Stimulated activated CD8-positive, alpha-beta memory T cell treated with anti-CD3 and anti-CD28 coated beads, Interleukin-2, amount 100 ng/mL, for 48 hours (primary cell): ENCODE measurements at places on chromosomes 1 and 21.
A peak's percentile ranks its signal among the peaks of the same experiment; 100 is the strongest.

- DNase-seq, result no peak
These were observed at the start of gene ITPKB for GRCh38 chr1:226738995-226739695. Gene ITPKB (minus strand): TSS chr1:226739282. CDS start chr1:226737458, 1,824 bp downstream.

- DNase-seq, result no peak
These were observed 61.7 kb downstream of the BACE2 start for GRCh38 chr21:41229509-41230248.

DNA sequence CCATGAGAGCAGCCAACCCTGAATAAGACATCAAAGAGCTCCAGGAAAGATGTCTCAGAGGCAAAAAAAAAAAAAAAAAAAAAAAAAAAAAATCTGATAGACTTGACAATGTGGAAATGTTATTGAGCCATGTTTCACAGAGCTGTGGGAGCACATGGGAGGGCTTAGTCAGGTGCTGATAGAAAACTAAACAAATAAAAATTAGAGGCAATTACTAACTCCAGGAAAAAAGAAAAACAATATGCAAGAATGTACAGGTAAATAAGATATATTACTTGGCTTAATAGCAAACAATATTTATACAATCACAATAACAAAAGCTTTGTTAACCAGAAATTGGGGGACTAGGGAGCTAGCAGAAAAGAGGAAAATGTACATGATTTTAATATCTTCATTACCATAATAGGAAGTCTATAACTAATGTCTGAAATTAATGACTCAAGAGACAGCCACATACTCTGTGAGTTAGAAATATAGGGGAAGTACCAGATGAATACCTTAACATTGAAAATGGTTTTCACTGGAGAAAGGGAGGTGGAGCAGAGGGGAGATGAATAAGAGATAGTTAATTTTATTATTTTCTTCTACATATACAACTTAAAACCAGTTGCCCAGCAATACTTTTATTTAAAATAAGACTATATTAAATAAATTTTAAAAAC, 16.9 kb upstream of the RGS16 start:
- DNase-seq, result no peak

GRCh38 chr1:116769561-116769977, 15.3 kb downstream of the CD2 start:
- DNase-seq, result no peak

DNA sequence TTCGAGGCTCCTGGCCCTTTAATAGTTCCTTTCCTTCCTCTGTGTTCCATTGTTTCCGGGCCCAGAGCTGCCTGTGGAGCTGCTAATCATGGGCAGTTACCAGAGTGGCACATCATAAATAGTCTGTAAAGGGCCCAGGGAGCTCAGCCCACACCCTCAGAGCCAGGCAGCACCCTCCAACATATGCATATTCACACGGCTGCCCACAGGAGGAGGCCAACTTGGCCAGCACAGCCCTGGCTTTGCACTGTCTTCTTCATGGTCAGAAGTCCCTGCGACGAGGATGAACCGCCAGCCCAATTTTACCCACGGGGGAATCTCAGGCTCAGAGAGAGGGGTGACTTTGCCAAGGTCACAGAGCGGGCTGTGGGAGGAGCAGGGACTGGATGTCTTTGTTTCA, 172.5 kb downstream of the TRABD2B start:
- no peak for DNase-seq

DNA sequence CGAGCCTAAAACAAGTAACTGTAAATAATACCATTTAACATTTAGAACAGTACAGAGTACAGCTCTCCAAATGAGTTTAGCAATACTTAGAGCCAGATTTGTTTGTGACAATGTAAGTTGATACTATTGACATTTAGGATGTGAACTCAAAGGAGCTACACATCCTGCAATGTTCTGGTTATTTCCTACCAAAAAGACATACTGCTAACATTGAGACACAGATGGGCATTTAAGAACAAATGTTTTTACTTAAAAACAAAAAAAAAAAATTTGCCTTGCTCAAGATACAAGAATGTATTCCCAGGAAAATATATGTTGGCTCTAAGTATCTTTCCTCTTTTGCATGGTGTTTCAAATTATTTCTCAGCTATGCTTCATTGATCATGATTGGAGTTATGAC, 1464.8 kb upstream of the PRMT6 start:
- no peak for DNase-seq

DNA sequence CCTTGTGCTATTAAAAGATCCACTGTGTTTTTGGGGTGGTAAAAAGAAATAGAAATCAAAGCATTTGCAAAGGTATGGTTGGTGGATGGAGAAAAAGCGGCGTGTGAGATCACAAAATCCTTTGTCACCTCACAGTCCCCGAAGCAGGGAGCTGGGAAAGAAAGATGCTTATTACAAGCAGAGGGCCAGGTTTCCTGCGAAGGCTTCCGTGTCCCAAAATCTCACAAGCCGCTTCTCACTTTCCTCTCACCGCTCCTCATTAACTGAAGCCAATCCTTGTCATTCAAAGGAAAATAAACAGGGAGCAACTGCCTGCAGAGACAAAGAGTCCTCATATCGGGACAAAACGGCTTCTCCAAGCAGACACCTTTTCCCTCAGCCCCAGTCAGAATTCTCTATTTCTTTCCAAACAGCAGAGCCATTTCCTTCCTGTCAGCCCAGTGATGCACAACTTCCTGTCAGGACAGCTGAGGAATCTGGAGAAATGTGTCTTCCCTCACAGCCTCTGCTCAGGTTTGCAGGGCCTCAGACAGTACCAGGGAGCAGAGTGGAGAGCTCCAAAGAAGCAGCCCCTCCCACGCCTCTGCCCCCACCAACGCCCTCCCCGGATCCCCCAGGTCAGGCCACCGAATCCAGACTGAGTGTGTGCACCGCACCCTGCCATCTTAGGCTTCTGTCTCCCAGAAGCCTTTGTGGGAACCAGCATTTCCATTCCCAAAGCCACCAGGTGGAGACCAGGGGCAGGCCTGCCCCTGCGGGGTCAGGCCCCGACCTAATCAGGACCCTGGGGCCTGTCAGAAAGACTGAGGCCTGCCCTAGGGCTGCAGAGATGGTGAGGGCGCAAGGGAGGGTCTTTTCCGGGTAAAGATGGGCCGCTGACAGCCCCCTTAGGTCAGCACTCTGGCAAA, 29.6 kb downstream of the KCNN3 start:
- no peak for DNase-seq

GRCh38 chr21:15928196-15928595, 198.4 kb downstream of the USP25 start:
- DNase-seq, result no peak

DNA sequence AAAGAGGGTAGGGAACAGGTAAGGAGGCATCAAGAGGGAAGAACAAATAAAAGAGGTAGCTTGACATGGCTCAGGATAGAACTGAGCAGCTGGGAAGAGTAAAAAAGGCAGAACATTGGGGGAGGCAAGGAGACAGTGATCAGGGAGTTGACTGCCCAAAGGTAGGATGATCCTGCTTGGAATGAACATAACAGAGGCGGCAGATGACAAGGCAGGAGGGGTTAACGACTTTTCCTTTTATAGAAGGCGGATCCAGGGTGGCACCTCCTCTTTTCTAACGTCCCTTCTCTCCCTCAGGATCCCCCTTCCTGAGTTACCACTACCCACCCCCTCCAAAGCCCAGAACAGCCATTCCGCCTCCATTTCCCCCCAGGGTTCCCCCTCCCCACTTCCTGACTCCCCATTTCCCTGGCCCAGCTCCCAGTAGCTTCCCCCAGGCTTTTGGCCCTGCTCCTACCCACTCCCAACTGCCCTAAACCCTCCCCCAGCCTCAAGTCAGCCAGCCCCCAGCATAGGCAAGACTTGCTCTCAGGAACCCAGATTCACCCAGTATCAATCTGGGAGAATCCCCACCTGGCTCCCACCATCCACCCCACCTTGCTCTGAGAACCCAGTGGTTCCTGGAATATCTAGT, 769 bp upstream of the ADAMTS4 start:
- no peak for DNase-seq

- DNase-seq, result peak; percentile 9
These were observed 79.0 kb downstream of the SLC45A1 start for GRCh38 chr1:8396786-8397406.

DNA sequence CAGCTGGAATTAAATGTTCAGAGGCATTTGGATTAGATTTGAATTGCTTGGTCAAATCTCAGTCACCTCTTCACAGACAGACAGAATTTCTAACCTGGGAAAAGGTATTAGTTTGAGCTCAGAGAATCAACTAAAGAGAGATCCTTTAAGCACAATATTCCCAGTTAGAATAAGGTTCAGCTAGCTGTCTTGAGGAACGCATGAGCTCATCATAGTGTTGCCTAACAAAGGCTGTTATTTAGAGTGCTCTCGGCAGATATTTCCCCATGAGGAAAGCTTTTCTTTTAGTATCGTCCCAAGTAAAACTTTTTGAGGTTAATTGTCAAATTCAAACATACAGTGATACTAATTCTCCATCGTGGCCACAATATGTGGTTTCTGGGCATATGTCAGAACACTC, 269.9 kb downstream of the HLX start:
- DNase-seq, result no peak

DNA sequence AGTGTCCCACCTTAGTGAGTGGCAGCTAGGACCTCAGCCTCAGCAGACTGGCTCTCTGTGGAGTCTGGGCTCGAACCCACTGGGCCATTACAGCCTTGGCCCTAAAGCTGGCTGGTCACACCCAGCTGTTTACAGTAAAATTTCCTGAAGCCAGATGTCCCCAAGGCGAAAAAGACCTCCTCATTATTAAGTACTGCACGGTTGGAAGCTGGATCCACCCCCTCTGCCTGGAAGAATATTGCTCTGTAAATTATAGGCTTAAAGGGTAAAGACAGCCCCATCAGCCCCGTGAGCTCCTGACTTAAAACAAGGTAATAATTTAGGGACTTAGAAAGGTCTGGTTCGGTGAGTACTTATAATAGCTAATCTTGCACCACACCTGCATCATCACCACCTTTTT, 30.3 kb upstream of the TMEM51 start:
- no peak for DNase-seq

GRCh38 chr1:207316141-207316540, 5.3 kb upstream of the CD55 start:
- DNase-seq, result no peak

DNA sequence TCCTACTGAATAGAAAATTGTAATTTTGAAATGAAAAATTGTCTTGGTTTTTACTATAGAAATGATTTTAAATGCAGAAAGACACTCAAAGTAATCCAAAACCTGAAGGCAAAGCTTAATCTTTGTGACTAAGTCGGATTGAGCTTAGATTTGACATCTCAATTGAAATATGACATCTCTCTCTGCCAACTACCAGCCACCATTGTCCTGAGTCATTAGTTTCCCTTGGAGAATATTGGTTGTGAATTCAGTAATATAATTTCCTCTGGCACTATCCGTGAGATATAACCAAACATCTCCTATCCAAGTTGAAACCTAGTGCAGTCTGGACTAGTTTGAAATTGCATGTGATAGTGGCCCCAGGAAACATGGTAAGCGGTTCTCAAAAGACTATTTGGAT, 37.1 kb downstream of the PLA2G4A start:
- DNase-seq, result no peak

DNA sequence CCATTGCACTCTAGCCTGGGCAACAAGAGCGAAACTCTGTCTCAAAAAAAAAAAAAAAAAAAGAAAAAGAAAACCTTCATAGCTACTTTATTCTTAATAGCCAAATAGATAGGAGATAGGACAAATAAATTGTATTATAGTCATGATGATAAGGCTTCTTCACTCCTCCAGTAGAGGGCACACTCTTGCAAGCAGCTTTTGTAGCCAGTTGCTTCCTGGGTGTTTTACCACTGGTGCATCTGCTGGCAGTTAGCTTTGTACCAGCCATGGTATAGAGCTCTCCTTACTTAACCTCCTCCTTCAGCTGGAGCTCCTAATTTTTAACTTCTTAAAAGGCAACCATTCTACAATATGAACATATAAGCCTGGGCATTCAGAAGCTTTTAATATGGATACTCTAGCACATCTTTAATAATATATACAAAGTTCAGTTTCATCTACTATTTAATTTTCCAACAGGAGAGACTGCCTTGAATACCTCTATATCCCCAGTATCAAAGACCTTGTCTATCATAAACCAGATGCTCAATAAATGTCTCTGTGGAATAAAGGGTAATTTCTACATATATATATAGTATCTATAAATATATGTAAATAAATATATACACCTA, 35.8 kb downstream of the EVI5 start:
- DNase-seq, result no peak
